ENCODE measurements at places on chromosomes 7 and 10. TPM values are rescaled to one million over a fixed set of nuclear protein-coding genes. Genes with fewer than 3 reads are reported as not detected.

- DNase-seq = no peak
These were observed 96.5 kb downstream of the BTRC start for GRCh38 chr10:101450277-101451080.

- DNase-seq = peak; percentile 13
These were observed 3.9 kb upstream of the NRF1 start for GRCh38 chr7:129607471-129608120.

DNA sequence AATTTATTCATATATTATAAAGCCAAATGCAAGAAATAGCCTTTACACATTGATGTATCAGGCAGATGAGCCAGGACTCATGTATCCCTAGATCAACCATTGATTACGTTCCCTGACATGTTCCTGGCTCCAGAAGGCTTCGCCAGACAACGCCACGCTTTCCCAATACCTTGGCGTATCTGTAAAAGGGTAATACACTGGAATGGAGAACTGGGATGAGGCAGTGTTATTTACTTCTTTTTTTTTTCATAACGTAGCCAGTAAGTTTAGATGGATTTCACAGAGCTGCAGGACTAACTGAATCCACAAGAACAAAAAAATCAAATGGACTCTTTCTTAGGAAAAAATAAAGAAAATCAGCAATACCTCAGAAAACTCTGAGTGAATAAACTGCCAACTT is 588.1 kb upstream of the SEMA3D start:
- no peak for DNase-seq

DNA sequence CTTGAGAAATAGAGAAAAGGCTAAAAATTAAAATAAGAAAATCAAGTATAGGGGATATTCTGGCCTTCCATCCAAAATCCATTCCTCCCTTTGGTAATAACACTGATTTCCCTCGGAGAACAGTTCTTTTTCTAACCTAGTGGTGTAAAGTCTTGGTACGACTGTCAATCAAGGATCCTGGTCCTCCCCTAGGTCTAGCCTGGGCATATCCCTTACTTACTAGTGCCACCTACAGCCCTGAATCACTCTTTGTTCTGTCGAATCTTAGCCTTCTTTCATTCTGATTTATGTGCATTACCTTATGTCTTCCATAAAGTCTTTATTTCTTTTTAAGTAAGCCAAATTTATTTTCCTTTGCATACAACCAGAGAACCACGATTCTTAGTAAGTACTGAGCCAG is 298.7 kb upstream of the LRRTM3 start:
- no peak for DNase-seq

GRCh38 chr10:75396631-75397495 is 4.7 kb downstream of the ZNF503 start:
- no peak for DNase-seq

- no peak for DNase-seq
These were observed 7.5 kb upstream of the CXCL12 start for GRCh38 chr10:44392420-44392819.

Gene ZKSCAN1
- total RNA-seq = 35.3 TPM

Gene CASTOR2
- 25.3 TPM for total RNA-seq

Gene SPDYE5
- total RNA-seq = under 0.01 TPM

Gene SFR1
- 5.4 TPM for total RNA-seq

- DNase-seq = no peak
These were observed 90.6 kb downstream of the CACNB2 start for GRCh38 chr10:18230794-18231193.

Gene MET
- under 0.01 TPM for total RNA-seq

DNA sequence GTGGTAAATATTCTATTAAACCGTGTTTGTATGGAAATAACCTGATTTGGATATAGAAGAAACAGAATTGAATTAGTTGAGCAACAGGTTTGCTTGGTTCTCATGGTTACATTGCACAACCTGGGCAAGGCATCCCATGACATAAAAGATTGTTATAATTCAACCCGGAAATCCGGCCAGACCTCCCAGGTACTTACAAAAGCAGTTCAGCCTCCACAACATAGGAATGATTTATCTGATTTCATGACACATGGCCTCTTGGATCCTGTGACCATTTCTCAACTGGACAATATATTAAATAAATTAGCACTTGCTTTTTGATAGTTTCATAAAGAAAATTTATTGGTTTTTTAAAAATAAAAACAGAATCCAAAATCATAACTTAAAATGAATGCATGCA is 55.1 kb upstream of the PTPN12 start:
- DNase-seq = no peak

DNA sequence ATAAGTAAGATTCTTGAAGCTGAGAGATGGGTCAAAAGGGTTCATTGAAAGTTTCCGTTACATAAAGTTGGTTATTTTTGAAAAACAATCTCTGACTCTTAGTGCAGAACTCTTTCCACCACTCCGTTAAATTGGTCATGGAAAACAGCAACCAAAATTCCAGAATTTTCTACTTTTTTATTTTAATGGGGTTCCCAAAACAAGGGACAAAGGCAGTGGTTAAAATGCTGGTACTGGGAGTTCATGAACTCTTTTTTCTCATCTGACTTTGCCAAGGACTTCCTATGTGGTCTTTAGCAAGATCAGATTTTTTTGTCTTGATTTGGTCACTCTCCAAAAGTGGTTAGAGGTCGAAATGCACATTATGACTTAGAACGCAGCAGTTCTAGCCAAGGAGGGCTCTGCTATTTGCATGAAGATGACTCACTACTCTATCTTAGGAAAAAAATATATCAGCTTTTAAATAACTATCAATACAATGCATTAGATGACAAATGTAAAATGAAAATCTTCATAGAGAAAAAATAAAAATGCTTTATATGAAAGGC is 145.7 kb downstream of the REEP3 start:
- DNase-seq = no peak

Gene RP9
- total RNA-seq = 7.0 TPM

DNA sequence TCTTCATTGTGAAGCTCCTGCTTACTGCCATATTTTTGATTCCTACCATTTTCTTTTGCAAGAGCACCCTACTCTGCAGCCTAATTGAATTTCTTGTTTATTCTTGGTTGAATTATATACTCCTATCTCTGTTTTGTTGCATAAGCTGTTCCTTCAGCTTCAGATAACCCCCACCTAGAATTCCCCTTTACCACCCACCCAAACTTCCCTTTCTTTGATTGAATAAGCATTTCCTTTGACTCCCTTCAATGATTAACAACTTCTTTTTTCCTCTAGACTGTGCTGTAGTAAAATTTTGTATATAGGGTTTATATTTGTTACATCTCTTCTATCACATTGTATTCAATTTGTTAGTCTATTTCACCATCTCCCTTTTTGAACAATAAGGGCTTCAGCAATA is 168.1 kb downstream of the GPR37 start:
- no peak for DNase-seq

DNA sequence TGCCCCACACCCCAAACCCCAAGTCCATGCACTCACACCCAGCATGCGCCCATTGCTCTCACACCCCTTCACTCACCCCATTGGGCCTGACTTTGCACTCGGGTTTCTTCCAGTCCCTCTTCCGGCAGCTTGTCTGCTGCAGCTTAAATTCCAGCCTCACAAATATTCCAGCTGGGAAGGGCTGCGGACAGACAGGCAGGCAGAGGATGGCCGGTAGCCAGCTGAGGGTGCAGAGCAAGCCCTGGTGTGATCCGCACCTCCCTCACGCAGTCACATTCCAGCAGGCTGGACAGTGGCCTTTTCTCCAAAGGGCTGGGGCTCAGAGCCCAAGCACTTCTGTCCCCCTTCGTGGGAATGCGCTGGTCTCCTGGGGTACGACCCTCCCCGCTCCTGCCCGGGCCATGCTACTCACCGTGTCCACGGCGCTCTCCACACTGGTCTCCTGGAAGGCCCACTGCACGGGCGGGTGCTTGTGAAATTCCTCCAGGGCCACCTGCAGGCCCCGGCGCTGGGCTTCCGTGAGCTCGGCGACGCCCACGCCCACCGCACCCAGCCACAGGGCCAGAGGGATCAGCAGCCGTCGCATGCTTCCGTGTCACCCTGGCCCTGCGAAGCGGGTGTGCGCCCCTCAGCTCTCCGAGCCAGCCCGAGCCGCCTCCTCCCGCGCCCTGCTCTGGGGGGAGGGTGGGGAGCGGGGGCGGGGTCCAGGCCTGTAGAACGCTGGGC is 1.2 kb downstream of the RARRES2 start:
- DNase-seq = peak; percentile 52

DNA sequence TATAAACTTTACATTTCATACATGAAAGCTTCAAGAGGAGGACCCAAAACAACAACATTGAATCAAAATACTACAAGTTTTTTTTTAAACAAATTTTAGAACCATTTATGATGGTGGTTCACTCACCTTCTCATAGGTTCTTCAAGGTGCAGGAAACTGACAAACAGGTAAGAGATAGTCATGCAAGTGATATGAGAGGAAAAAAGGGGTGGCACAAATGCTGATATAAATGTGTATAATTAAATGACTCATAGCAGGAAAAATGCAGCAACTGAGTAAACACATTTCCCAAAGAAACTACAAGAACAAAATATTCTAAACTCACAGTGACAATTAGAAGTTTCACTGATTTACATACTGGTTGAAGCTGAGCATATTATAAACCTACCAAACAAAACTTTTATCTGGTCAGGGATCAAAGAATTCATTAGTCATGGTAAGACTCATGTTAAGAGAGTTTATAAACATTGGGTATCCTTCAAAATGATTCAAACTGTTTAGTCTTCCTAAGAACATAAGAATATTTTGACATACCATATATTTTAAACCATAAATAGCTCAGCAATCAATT is 14.1 kb downstream of the ZWINT start:
- DNase-seq = no peak

DNA sequence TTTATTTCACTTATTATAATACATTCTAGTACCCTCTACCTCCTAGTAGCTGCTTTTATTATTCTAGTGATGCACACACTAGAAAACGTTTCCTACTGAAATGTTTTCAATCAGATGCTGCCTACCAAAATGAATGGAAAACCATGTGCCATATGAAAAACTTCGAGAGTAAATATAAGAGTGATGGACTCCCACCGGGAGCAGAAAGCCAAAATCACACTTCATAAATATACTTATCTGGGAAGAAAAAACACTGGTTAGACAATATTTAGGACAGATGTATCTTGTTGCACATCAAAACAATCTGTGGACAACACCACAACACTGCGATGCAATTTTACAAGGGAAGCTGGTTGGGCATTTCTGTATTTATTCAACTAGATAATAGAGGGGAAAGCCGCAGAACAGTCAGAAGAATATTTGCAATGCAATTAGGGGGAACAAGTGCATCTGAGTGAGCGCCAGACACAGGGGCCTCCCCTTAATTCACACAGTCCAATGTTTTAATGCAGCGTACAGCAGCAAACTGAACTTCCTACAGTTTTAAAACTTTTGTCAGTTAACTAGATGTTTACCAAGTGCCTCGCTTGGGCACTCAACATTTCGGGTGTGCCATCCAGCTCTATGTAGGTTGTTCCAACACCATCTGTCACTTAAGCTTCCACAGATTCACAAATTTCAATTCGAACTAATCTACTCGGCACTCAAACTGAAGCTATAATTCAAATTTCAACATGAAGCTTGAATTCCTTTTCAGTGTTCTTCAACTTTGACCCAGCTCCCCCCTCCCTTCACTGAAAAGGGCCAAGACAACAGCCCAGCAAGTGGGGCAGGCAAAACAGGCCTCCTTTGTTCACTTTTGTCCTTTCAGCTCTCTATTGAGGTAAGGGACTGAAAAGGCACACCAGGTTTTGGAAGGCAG is 7.4 kb downstream of the NRCAM start:
- DNase-seq = no peak

- DNase-seq = no peak
These were observed 23.1 kb downstream of the GLRX3 start for GRCh38 chr10:130159192-130159794.

Gene CTTNBP2
- total RNA-seq = under 0.01 TPM

Gene UBN2
- 5.7 TPM for total RNA-seq

- DNase-seq = no peak
These were observed 35.9 kb downstream of the PKD1L1 start for GRCh38 chr7:47912332-47912731.

DNA sequence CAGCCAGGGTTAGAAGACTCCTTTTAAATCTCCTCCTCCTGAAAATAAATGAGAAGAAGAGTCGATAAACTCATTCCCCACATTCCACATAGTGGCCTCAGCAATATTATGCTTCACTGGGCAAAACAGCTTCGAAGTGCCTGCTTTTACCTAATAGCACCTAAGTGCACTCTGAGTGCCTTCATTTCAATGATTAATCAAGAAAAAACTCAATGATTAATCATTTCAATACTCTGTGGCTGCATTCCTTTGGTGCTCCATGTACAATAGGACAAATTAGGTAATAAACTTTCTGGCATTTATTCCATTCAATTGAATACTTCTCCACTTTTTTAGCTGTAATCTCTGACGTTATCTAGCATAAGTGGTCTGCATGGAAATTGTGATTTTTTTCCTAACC is 174.6 kb downstream of the CCDC71L start:
- DNase-seq = no peak

Gene TMEM26
- total RNA-seq = under 0.01 TPM

GRCh38 chr7:4017081-4017480 is 665.0 kb upstream of the FOXK1 start:
- no peak for DNase-seq

Gene PRKG1
- 67.3 TPM for total RNA-seq

- no peak for DNase-seq
These were observed 26.2 kb upstream of the SEC61G start for GRCh38 chr7:54785261-54785660.

Gene GDI2
- 271 TPM for total RNA-seq

DNA sequence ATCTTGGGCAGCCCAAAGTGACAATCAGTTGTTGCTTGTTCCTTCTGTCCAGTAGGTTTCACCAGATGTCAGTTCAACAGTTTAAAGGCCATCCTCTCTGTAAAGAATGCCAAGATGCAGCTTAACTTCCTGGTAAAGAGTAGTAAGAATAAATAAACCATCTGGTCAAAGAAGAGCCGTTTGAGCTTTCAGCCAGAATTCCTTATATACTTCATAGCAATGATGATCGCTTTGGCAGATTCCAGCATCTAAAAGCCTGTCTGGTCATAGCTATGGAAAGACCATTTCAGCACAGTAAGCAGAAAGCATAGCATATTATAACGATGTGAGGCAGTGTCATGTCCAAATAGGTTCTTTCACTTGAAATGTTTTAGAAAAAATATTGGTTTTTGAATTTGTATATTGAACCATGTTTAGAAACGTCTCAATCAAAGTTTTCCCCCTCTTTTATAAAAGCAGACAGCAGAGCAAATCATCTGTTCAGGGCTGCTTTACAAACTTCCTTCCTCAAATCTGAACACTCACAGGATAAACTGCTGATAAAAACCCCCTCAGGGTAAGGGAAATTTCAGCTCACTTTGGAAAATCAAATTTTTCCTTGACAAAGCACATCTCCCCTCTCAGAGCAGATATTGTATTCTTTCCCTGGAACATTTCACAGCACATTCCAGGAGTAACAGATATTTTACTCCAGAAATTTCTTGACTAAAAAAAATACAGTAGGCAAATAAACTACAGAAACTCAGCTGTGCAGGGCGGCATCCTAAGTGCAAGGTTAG is 184.1 kb downstream of the NOC3L start:
- DNase-seq = no peak

Measured in hematopoietic multipotent progenitor cell (in vitro differentiated cells).